ENCODE measurements at places on chromosomes 16 and 17.

GRCh38 chr17:82443465-82444283, 6.9 kb downstream of the CYBC1 start:
- DNase-seq: no peak

DNA sequence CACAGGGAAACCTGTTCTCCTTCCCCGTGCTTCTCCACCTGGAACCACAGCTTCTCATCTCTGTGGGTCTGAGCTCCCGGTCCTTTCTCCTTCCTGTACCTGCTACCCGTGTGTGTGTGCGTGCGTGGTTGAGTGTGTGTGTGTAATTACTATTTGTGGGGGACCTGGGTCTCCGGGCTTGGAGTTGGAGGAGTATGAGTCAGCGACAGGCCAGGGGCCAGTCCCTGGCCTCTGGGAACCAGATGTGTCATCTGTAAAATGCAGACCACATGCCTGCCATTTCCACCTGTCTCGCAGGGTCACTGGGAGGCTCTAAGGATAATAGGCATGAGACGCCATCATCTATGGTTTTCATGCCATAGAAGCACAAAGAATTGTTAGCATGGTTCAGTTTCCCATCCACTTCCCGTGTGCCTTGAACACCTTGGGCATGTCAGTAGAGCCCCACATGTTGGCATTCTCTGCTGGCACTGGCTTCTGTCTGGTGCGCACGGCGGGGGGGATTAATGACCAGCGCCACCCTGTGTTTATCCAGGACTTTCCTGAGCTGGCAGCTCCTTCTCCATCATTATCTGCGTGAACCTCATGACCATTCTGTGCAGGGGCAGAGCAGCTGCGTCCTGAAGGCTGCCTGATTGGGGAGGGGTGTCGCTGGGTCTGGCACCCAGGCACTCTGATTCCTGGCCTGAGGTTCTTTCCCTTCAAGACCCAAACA, 1.5 kb downstream of the ZNF205 start:
- no peak for DNase-seq

DNA sequence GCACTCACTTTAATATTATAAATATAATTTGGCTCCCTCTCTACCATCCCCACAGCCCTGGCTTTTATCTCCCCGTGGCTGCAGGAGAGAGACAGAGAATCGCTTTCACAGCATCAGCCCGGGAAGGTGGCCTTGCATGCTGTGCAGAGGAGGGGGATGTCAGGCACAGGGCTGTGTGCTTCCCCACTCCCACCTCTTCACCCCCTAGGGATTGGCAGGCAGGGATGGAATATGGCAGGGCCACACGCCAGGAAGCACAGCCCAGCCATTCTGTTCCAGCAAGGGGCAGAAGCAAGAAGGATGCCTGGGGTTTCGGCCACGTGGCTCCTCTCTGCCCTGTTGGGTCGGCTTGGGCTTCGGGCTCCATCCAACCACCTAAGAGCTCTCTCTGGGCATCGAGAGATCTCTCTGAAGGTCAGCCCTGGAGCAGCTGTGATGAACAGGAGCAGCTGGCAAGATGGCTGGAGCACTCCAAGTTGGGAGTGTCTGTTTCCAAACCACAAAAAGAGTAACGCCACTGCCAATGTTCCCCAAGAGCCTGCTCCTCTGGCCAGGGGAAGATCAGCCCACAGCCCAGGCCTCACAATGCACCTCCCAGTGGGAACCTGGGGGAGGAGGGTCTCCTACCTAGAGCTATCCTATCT, 223.2 kb downstream of the C16orf78 start:
- no peak for DNase-seq

- no peak for DNase-seq
Measured at GRCh38 chr17:14747603-14747950, 446.7 kb downstream of the HS3ST3B1 start.

- DNase-seq: no peak
Measured at GRCh38 chr16:72727565-72727964, 320.4 kb downstream of the ZFHX3 start.

DNA sequence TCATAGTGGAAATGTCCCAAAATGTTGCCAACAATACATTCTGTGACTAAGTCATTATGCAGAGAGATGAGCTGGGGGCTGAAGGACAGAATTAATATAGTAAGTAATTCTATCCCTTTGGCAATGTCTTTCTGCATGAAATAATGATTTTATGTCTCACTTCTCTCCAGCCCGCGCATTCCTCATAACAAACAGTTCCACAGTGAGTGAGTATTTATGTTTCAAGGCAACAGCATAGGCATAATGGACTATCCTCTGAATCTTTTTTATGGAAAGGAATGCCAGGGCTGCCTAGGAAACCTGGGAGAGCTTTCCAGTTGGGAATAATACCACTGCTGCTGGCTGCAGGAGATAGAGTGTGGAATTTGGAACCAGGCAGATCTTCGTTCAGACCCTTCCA, 477.7 kb downstream of the HS3ST4 start:
- DNase-seq: no peak

- no peak for DNase-seq
Measured at GRCh38 chr16:51755039-51755501, 604.0 kb upstream of the SALL1 start.

DNA sequence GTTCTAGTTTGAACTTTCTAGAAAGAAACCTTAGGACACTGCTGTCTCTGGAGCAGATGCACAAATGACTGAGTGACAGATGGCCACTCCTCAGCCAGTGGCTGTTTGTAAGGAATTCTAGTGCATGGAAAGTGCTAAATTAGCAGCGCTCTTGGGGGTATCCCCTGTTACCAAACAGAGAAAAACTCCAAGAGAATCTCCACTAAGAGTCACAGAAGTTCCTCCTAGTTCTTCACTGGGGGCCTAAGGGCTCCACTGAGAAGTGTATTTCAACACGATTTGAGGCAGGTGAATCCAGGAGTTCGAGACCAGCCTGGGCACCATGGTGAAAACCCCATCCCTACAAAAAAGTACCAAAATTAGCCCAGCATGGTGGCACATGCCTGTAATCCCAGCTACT, 18.1 kb upstream of the IRF8 start:
- DNase-seq: no peak

GRCh38 chr17:79997011-79997660, 38.5 kb downstream of the TBC1D16 start:
- peak; percentile 47 for DNase-seq

GRCh38 chr16:54236773-54237172, 49.8 kb downstream of the IRX3 start:
- DNase-seq: no peak

- DNase-seq: no peak
Measured at GRCh38 chr17:45371414-45372324, 54.8 kb upstream of the MAP3K14 start.

- no peak for DNase-seq
Measured at GRCh38 chr17:39096508-39097149, 54.8 kb downstream of the PLXDC1 start.

DNA sequence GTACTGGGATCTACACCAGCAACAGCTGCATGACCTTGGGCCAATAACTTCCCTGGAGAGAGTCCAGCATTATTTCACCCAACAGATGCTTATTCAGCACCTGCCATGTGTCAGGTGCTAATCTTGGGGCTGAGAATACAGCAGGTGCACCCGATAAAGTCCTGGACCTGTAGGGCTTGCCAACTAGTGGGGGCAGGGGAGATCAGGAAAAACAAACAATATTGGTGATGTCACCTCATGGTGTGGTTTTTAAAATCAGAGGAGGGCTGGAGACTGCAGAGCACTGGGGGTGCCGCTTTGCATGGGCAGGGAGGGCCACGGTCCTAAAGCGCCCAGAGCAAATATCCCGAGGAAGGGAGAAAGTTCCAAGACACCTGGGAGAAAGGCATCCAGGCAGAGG, 218.8 kb downstream of the C16orf95 start:
- DNase-seq: no peak

- no peak for DNase-seq
Measured at GRCh38 chr16:83513008-83513755, 294.6 kb upstream of the HSBP1 start.

- DNase-seq: no peak
Measured at GRCh38 chr17:50137042-50137441, 7.1 kb upstream of the SAMD14 start.

- no peak for DNase-seq
Measured at GRCh38 chr16:68833251-68833650, 10.1 kb upstream of the TANGO6 start.

DNA sequence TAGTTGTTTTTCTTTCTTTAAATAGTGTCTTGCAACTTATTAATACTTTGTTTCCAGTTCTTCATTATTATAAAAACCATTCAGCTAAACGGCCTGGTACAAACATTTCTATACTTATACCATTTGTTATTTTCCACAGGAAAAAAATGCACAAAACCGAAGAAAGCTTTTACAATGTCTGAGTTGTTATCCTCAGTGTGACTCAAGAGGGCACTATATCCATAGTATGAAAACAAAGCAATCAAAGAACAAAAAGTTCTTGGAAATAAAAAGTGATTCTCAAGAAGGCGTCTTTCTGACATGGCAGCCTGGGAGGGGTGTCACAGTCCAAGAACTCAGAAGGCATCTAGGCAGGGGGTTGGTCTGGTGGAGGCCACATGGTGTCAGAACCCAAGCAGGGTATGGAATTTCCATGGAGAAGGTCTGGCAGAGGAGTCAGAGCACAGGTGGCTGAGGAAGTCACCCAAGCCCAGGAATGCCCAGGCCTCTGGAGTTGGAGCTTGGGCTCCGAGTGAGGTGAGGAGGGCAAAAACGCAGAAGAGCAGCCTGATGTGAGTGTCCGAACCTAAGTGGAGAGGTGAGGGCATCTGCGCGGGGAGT, 70.9 kb upstream of the ATP2A3 start:
- DNase-seq: no peak
